ENCODE measurements at places on chromosomes 3 and 15.

GRCh38 chr3:194941360-194941955 lies 255.8 kb downstream of the FAM43A start:
- DNase-seq, result no peak

DNA sequence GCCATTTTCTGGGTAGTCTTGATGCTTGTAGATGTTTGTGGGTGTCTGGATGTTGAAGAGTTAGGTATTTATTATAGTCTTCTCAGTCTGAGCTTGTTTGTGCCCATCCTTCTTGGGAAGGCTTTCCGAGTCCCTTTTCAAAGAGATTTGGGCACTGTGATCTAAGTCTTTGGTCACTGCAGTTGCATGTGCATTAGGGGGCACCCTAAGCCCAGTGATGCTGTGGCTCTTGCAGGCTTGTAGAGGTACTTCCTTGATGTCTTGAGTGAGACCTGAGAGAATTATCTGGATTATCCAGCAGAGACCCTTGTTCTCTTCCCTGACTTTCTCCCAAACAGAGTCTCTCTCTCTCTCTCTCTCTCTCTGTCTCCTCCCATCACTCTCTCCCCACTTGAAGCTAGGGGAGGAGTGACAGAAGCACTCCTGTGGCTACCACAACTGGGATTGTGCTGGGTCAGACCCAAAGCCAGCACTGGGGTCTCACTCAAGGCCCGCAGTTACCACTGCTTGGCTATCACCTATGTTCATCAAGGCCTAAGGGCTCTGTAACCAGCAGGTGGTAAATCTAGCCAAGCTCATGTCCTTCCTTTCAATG lies 68.5 kb downstream of the TMCO5A start:
- no peak for DNase-seq

DNA sequence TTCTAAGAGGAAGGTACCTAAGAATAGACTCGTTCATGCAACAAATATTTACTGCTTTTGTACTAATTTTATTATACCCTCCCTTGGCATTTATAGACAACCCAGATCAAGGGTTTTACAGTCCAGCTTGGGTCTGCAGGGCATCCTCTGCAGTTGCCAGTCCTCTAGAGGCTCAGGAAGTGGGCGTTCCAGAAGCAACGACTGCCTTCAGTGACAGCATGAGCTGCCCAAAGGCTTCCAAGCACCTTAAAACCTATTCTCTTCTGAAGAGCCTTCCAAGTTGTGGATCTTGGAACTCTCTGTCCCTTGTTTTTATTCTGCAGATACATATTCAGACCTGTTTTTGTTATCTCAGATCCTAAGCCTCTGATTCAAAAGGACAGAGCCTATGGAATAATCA lies 95.6 kb downstream of the RAD18 start:
- DNase-seq, result no peak

- DNase-seq, result no peak
Observed at GRCh38 chr15:38538328-38539007, 26.1 kb downstream of the RASGRP1 start.

GRCh38 chr15:63043335-63044076 lies 959 bp downstream of the TPM1 start:
- DNase-seq, result no peak

DNA sequence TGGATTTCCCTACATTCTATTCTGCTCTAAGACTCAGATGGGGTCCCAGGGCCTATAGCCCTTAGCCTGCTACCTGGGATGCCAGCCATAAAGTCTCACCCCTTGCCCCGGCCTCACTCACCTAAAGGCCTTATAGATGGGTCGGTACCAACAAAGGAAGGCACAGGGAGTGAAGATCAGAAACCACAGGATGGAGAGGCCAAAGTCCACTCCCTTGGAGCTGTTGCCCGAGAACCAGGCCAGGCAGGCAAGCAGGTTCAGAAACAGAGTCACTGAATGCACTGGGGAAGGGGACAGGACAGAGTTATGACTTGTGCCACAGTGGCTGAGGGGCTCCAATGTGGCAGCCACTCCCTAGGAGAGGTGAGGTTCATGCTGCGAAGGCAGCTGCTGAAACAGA lies 7.4 kb upstream of the ULK3 start:
- no peak for DNase-seq

DNA sequence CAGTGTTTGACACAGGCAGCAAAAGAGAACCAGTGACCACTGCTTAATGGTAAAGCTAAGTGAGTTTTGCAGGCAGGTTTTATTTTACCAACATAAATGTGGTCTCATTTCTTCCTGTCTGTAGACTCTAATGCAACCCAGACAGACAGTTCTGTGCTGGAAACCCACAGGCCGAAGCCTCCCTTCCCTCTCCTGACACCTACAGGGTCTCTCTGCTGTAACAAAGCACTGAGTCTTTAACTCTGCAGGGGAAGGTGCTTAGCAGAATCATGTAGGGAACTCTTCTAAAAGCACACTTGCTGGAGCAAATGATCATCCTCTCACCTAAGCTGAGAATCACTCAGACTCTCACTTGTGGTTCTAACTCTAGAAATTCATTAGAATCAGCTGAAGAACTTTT lies 200.3 kb downstream of the KBTBD8 start:
- DNase-seq, result no peak

DNA sequence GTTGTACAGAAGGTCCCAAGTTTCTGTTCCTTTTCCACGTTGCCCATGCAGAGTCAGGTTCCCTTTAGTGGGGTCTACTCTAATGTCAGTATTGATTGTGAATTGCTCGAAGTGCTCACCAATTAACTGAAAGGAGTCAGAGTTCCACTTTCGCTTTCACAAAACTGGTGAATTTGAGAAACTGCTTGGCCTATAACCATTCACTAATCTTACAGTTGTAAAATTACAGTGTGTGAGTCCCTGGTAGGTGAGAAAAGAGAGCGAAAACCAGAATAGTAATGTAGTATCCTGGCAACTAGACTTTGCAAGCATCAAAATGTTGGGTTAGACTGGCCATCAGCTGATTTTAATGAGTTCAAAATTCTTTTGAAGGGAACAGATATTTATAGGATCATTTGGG lies 237.5 kb upstream of the CHRM5 start:
- DNase-seq, result no peak

DNA sequence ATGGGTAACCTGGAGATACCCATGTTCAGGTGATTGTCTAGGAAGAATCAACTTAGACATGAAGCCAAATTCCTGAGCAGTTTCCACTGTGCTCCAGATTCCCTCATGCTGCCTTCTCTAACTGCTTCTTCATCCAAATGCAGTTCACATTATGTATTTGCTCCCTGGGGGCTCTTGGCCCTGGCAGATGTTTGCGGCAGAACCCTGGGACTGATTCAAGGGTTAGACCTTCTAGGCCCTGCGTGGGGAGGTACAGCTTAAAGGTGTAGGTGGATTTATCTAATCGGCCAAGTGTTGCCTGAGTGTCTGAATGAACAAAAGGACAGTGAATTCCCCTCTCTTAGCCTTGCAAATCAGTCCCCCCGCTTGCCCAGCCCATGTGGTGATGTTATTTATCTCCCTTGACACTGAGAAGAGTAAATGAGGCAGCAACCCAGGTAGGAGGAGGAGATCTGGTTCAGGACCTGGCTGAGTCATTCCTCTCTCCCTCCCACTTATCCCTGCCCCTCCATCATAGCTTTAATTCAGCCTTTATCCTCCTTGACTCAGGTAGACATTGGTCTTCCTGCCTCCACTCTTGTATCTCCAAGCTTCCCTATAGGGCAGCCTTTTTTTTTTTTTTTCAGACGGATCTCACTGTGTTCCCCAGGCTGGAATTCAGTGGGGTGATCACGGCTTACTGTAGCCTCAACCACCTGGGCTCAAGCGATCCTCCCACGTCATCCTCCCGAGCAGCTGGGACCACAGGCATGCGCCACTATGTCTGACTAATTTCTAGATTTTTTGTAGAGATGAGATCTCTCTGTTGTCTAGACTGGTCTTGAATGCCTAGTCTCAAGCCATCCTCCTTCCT lies 54.8 kb downstream of the MAGEF1 start:
- DNase-seq, result no peak

- no peak for DNase-seq
Observed at GRCh38 chr3:66980791-66981190, 17.3 kb upstream of the KBTBD8 start.

GRCh38 chr15:81101894-81102815 lies 31.9 kb upstream of the CFAP161 start:
- DNase-seq, result no peak

- DNase-seq, result no peak
Observed at GRCh38 chr3:155704771-155705559, 39.9 kb downstream of the PLCH1 start.

Data from stimulated activated CD8-positive, alpha-beta memory T cell treated with anti-CD3 and anti-CD28 coated beads, Interleukin-15, amount 100 ng/mL, for 24 hours (primary cell).